Placental pericyte (primary cell): ENCODE measurements at places on chromosomes 5 and 9. TPM values are rescaled to one million over a fixed set of nuclear protein-coding genes. Genes with fewer than 3 reads are reported as not detected.

INSL6 gene
- total RNA-seq = 0.22 TPM in 1 of 2 replicates, not detected in the other

FREM1 gene
- total RNA-seq = 0.22 and 0.72 TPM in 2 replicates

ZNF367 gene
- 0.22 and 9.0 TPM in 2 replicates for total RNA-seq

NAIP gene
- total RNA-seq = 2.4 and 3.3 TPM in 2 replicates

ANKRD31 gene
- total RNA-seq = under 0.01 TPM in 2 replicates

SEMA5A gene
- total RNA-seq = 31.1 and 116 TPM in 2 replicates

LHX6 gene
- total RNA-seq = under 0.01 TPM in 1 of 2 replicates, not detected in the other

RBM27 gene
- total RNA-seq = 14.4 and 30.4 TPM in 2 replicates

TAF11L10 gene
- not detected in 2 replicates for total RNA-seq

MEF2C gene
- 0.22 and 11.3 TPM in 2 replicates for total RNA-seq

PTRH1 gene
- 16.0 and 21.2 TPM in 2 replicates for total RNA-seq

ZNF883 gene
- total RNA-seq = under 0.01 and 0.22 TPM in 2 replicates

FAM163B gene
- total RNA-seq = 2.2 TPM in 1 of 2 replicates, not detected in the other

SLC1A1 gene
- 6.1 and 12.9 TPM in 2 replicates for total RNA-seq

SUSD3 gene
- not detected in 2 replicates for total RNA-seq

EFNA5 gene
- 0.66 and 7.3 TPM in 2 replicates for total RNA-seq

IFNK gene
- not detected in 2 replicates for total RNA-seq

MATR3 gene
- total RNA-seq = 175 and 208 TPM in 2 replicates

PFN3 gene
- total RNA-seq = not detected in 2 replicates

FOXD4L6 gene
- total RNA-seq = under 0.01 TPM in 1 of 2 replicates, not detected in the other

BTNL9 gene
- not detected in 2 replicates for total RNA-seq

FOXD4L3 gene
- total RNA-seq = 0.14 TPM in 1 of 2 replicates, not detected in the other

GGTA1 gene
- not detected in 2 replicates for total RNA-seq

SCGB3A2 gene
- not detected in 2 replicates for total RNA-seq

PLAC8L1 gene
- not detected in 2 replicates for total RNA-seq

IFNA21 gene
- total RNA-seq = not detected in 2 replicates

ARHGEF39 gene
- 0.44 and 6.3 TPM in 2 replicates for total RNA-seq

ZNF300 gene
- 4.4 and 5.9 TPM in 2 replicates for total RNA-seq

DHFR gene
- 6.1 and 38.4 TPM in 2 replicates for total RNA-seq

SLC34A3 gene
- not detected in 2 replicates for total RNA-seq

PPP3R2 gene
- total RNA-seq = not detected in 2 replicates

KDM4C gene
- total RNA-seq = 28.9 and 34.4 TPM in 2 replicates

OR2K2 gene
- not detected in 2 replicates for total RNA-seq

CDKN2A gene
- 16.9 and 18.5 TPM in 2 replicates for total RNA-seq

TEX48 gene
- not detected in 2 replicates for total RNA-seq

SHISAL2B gene
- total RNA-seq = not detected in 2 replicates

WDR41 gene
- total RNA-seq = 103 and 109 TPM in 2 replicates

PCDHA12 gene
- under 0.01 and 0.14 TPM in 2 replicates for total RNA-seq

OBP2A gene
- not detected in 2 replicates for total RNA-seq

C5orf63 gene
- total RNA-seq = 3.5 and 3.6 TPM in 2 replicates
